Dorsolateral prefrontal cortex (tissue), 122 donors: ENCODE measurements at places on chromosomes 7 and 10. TPM values are rescaled to one million over a fixed set of nuclear protein-coding genes. Genes with fewer than 3 reads are reported as not detected.

LRRD1 gene
- total RNA-seq: 1.3 TPM

BAMBI gene
- 8.2 TPM for total RNA-seq

VWA2 gene
- total RNA-seq: 1.2 TPM

ANXA8 gene
- 0.63 TPM for total RNA-seq

GPR26 gene
- total RNA-seq: 8.1 TPM

NET1 gene
- 41.2 TPM for total RNA-seq

YWHAG gene
- 834 TPM for total RNA-seq

SLC26A5 gene
- total RNA-seq: 0.32 TPM

WEE2 gene
- not detected for total RNA-seq

CALML3 gene
- 0.13 TPM for total RNA-seq

MYOZ1 gene
- total RNA-seq: not detected

TAS2R39 gene
- not detected for total RNA-seq

CDNF gene
- total RNA-seq: 4.6 TPM

POLD2 gene
- total RNA-seq: 59.7 TPM

UCN3 gene
- not detected for total RNA-seq
